ENCODE measurements at places on chromosomes 2 and 18. TPM values are rescaled to one million over a fixed set of nuclear protein-coding genes. Genes with fewer than 3 reads are reported as not detected.

- H3K4me1 ChIP-seq, result peaks cover 41% of the 10 kb centered on the region
- peak; percentile 68 for DNase-seq
- H3K36me3 ChIP-seq, result peaks cover 5% of the 10 kb centered on the region
Measured at GRCh38 chr2:217981084-217981730, 21.6 kb downstream of the TNS1 start.

GRCh38 chr2:68936889-68937288 lies 15.8 kb downstream of the GKN2 start:
- DNase-seq, result no peak
- H3K4me1 ChIP-seq, result peaks cover 20% of the 10 kb centered on the region
- H3K36me3 ChIP-seq, result no peaks in the 10 kb centered on the region
- H3K27ac ChIP-seq, result peak overlapping the region; percentile 51
- no peaks in the 10 kb centered on the region for H3K27me3 ChIP-seq

DNA sequence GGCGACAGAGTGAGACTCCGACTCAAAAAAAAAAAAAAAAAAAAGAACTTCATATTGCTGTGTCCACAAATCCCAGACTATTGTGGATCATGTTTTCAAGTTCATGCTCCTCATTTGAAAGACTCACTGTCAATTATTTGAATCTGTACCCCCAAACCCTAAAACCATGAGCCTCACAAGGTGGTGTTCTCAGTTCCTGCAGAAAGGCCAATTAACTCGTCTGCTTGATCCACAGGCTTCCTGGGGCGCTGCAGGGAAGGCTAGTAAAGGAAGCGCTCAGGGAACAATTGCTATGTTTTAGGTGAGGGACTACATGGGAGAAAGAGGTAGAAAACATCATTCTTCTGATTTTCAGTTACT lies 396.8 kb upstream of the NETO1 start:
- no peak overlapping the region for H3K4me3 ChIP-seq
- H3K27me3 ChIP-seq, result no peaks in the 10 kb centered on the region
- H3K27ac ChIP-seq, result no peak overlapping the region
- no peaks in the 10 kb centered on the region for H3K4me1 ChIP-seq
- DNase-seq, result no peak

LCT gene
- not detected for total RNA-seq

GRCh38 chr2:165637396-165637795 lies 156.7 kb downstream of the GALNT3 start:
- H3K4me3 ChIP-seq, result no peak overlapping the region
- H3K36me3 ChIP-seq, result no peaks in the 10 kb centered on the region
- peaks cover 9% of the 10 kb centered on the region for H3K4me1 ChIP-seq
- no peak for DNase-seq
- H3K27me3 ChIP-seq, result no peaks in the 10 kb centered on the region

- H3K36me3 ChIP-seq, result no peaks in the 10 kb centered on the region
- H3K27ac ChIP-seq, result no peak overlapping the region
- no peaks in the 10 kb centered on the region for H3K4me1 ChIP-seq
- DNase-seq, result no peak
- H3K27me3 ChIP-seq, result no peaks in the 10 kb centered on the region
Measured at GRCh38 chr18:41153871-41154270, 801.2 kb upstream of the PIK3C3 start.

DNA sequence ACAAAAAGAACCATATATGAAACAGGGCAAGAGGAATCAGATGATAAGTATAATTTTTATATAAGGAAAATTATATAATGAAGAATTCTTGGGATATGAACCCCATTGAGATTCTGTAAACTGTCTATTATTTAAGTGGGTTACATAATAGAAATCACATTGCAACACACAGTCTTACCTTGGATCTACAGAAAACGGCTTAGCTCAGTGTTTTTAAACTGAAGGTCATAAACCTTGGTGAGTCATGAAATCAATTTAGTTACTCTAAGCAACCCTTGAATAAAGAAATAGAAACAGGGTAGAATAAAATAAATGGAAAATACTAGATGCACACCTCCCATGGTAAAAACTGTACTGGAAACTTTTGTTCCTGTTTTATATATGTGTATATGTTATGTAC lies 50.7 kb downstream of the METTL8 start:
- no peak for DNase-seq
- H3K27ac ChIP-seq, result no peak overlapping the region
- no peaks in the 10 kb centered on the region for H3K4me1 ChIP-seq
- H3K4me3 ChIP-seq, result no peak overlapping the region

- no peaks in the 10 kb centered on the region for H3K36me3 ChIP-seq
- peaks cover 58% of the 10 kb centered on the region for H3K4me1 ChIP-seq
- H3K27me3 ChIP-seq, result no peaks in the 10 kb centered on the region
- H3K27ac ChIP-seq, result no peak overlapping the region
Measured at GRCh38 chr2:232318169-232318855, 60.2 kb upstream of the ALPP start.

DNA sequence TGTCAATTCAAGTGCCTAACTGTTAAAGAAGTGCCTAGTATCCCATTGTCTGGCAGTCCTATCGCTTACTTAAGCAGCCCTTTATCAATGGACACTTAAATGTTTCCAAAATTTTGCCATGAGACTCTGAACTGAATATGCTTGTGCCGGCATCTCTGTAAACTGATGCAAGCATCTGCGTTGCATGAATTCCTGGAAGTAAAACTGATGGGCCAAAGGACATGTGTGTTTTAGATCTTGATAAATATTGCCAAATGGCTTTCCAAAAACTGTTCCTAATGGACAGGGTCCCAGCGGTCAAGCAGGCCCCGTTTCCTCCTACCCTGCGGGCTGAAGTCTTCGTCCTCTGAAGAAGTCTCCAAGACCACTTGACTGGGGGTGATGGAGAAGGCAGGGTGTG lies 121.3 kb upstream of the ZNF516 start:
- no peak overlapping the region for H3K4me3 ChIP-seq
- no peak for DNase-seq
- H3K27ac ChIP-seq, result no peak overlapping the region
- peaks cover 30% of the 10 kb centered on the region for H3K4me1 ChIP-seq
- H3K27me3 ChIP-seq, result no peaks in the 10 kb centered on the region
- H3K36me3 ChIP-seq, result no peaks in the 10 kb centered on the region

NEU2 gene
- total RNA-seq, result 5.3 TPM

DNA sequence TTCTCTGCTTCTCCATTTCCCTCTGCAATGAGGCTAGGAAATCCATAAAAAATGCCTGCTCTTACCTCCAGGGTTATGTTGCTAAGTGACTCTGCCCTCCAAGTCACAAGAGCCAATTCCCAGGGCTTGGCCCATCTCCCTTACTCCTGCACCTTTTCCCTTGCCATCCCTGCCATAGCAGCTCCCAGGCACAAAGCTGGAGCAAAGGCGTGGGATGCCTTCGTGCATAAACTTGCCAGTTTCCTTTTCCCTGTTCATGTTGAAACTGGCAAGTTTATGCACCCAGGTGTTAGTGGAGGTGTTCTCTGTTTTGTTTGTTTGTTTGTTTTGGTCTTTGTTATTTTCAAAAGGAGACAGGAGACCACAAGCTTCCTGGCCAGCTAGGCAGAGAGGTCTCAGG lies 195.1 kb downstream of the ACKR3 start:
- peaks cover 18% of the 10 kb centered on the region for H3K4me1 ChIP-seq
- DNase-seq, result peak; percentile 22
- no peaks in the 10 kb centered on the region for H3K27me3 ChIP-seq
- H3K27ac ChIP-seq, result no peak overlapping the region
- no peaks in the 10 kb centered on the region for H3K36me3 ChIP-seq

NETO1 gene
- not detected for total RNA-seq

- no peak overlapping the region for H3K4me3 ChIP-seq
- peaks cover 37% of the 10 kb centered on the region for H3K4me1 ChIP-seq
- no peak overlapping the region for H3K27ac ChIP-seq
Measured at GRCh38 chr2:128734521-128735295, 416.0 kb upstream of the HS6ST1 start.

- peaks cover 4% of the 10 kb centered on the region for H3K4me1 ChIP-seq
- no peak overlapping the region for H3K4me3 ChIP-seq
- H3K36me3 ChIP-seq, result no peaks in the 10 kb centered on the region
Measured at GRCh38 chr2:160632084-160632975, 138.7 kb upstream of the RBMS1 start.

TXNDC2 gene
- total RNA-seq, result not detected

DNA sequence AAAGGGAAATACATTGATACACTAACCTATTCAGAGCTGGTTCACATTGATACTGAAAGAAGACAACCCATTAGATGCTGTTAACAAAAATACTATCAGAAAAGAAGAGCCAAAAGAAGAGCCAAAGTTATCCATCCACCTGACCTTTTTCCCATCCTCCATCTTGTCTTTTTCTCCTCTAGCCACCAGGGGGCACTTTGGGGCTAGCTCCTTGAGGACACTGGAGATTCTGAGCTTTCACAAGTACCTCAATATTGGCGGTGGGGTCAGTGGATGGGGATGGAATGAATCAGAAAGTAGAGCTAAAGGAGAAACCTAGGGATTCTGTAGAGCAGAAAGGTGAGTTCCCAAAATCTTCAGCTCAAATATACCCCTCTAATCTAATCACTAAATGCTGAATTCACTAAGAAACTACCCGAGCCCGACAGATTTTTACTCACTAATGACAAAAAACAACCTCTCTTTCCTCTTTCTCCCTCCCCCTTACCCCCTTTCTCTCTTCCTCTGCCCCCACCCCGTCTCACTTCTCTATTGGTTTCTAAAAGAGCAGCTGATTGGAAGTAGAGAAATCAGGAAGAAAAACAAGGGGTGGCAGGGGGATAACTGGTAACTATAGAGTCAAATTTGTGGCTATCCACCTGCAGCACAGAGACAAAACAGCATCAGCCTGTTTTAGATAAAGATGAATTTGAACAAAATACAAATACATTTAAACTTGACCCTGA lies 203.3 kb downstream of the TCF4 start:
- H3K36me3 ChIP-seq, result no peaks in the 10 kb centered on the region
- no peak overlapping the region for H3K27ac ChIP-seq
- H3K27me3 ChIP-seq, result no peaks in the 10 kb centered on the region
- DNase-seq, result no peak
- H3K4me3 ChIP-seq, result no peak overlapping the region
- peaks cover 12% of the 10 kb centered on the region for H3K4me1 ChIP-seq

- no peaks in the 10 kb centered on the region for H3K27me3 ChIP-seq
- H3K36me3 ChIP-seq, result no peaks in the 10 kb centered on the region
- H3K4me1 ChIP-seq, result peaks cover 19% of the 10 kb centered on the region
Measured at GRCh38 chr2:50650403-50650810, 381.5 kb downstream of the NRXN1 start.

CHST9 gene
- 0.39 TPM for total RNA-seq

- peaks cover 61% of the 10 kb centered on the region for H3K4me1 ChIP-seq
- peaks cover 22% of the 10 kb centered on the region for H3K27me3 ChIP-seq
- DNase-seq, result peak; percentile 76
- H3K27ac ChIP-seq, result peak within 1 kb of the TSS; percentile 78
- no peaks in the 10 kb centered on the region for H3K36me3 ChIP-seq
Measured at GRCh38 chr2:237486819-237487448, at the start of gene MLPH. Gene MLPH (plus strand): TSS chr2:237487251. CDS start chr2:237493427, 6,176 bp downstream.

BUB1 gene
- total RNA-seq, result 1.2 TPM

AMER3 gene
- total RNA-seq, result not detected

DNA sequence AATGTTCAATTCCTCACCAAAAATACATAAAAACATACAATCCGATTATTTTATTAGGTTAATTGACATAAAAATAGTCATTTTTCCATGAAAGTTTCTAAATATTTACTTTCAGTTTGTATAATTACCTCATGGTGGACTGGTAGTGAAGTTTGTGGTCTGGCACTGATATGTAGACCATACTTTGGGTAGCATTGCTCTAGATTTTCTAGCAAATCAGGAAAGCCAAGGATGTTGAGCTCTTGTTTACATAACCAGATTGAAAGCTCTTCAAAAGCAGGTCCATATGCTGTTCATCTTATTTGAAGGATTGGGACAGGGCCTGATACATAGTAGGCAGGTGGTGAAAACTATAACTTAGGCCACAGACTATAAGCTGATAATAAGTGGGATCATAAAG lies 61.8 kb downstream of the COMMD1 start:
- no peak for DNase-seq
- no peaks in the 10 kb centered on the region for H3K36me3 ChIP-seq
- peaks cover 7% of the 10 kb centered on the region for H3K4me1 ChIP-seq
- no peak overlapping the region for H3K27ac ChIP-seq
- no peak overlapping the region for H3K4me3 ChIP-seq
- H3K27me3 ChIP-seq, result no peaks in the 10 kb centered on the region

GRHL1 gene
- 233 TPM for total RNA-seq

- H3K4me3 ChIP-seq, result no peak overlapping the region
- no peak for DNase-seq
Measured at GRCh38 chr2:165687426-165688002, 106.5 kb downstream of the GALNT3 start.
